ENCODE measurements at places on chromosomes 7 and 10.

DNA sequence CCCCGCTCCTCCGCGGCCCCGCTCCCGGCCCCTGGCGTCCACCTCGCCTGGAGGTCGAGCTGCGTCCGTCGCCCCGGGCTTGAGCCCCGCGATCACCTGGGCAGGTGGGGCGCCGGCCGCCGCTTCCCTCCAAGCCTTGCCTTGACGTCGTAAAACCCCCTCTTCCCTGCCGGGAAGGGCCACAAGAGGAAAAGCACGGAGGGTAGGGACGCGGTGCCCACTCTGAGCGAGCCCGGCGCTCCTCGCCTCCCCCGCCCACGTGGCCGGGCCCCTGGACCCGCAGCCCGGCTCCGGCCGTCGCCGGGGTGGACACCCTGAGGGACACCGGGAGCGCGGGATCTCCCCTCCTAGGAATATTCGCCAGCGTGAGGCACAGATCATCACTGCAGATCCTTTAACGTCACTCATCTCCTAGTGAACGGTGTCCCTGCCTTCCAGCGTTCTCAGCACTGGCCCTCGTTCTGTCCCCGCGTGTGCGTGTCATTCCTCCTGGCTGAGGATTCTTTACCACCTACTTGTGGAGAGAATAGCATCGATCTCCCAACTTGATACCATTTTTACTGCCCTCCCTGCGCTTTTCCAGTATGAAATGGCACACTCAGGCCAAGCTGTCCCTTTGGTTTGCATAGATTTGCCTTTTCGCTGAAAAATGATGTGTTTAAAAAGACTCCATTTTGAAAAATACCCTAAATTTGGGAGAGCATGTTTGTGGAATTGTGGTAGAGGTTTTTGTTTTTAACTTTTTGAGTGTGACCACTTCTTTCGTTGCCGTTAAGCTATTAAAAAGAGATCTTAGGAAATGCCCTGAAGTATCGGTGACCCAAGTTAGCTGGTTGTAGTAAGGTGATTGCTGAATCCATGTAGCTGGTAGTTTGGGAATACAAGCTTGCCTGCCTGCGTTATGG, 649 bp downstream of the ACTR3B start:
- no peak for DNase-seq

DNA sequence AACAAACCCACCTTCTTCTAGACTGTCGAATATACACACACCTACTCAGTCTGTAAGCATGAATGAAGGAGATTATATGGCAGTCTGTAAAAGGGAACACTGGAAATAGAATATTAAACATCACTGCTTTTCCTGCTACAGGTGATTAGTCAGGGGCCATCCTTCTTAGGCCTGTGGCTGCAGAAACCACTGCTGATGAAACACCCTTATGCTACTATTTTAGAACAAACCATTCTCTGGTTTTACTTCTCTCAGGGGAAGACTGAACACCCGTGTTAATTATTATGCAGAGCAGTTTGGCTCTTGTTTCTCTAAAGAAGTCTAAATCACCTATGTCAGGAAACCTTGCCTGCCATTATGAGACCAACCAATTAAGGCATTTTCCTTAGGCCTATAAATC, 351.1 kb upstream of the KLF6 start:
- DNase-seq, result no peak

DNA sequence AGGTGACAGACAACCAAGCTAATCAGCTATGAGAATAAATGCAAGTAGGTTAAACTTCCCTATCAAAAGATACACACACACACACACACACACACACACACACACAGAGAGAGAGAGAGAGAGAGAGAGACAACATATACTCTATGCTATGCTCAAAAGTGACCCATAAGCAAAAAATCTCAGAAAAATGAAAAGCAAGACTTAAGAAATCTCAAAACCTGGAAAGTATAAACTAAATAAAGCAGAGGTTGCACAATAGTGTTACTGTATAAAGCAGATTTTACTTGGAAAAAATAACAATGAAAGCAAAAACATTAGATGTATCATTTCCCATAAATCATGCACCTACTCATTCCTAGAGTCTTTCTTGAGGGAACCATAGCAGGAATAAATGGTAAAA, 221.5 kb downstream of the INHBA start:
- no peak for DNase-seq

DNA sequence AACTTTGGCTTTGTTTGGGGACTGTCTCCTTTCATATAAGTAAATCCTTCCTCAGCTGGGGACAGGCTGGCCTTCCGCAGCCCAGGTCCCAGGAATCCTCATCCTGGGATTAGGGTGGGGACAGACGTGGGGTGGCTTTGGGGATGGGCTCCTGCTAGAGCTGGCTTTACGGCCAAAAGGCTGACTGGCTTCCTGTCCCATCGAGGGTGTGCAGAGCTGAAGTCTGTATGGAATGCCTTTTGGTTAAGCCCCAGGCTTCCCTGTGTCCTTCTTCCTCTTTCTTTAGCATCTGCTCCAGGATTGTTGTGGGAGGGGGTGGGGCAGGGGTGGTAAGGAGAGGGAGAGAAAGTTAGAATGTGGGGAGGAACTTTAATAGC, 59.4 kb upstream of the AQP1 start:
- no peak for DNase-seq

DNA sequence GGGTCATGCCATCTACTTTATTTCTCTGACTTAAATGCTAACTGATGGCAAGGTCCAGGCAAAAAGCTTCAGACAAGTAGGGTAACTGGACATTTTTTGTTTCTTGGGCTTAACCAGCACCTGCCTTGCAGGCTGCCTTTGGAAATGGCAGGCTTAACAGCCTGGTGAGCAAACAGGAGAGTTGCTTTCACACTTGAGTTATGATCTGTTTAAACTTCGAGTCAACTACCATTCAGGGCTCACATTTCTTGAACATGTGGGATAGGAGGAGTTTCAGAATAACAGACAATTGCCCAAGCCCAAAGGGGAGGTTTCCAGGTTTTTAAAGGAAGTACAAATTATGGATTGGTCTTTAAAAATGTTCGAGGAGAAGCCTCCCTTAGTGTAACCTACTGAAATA, 724.6 kb upstream of the SORCS1 start:
- no peak for DNase-seq

DNA sequence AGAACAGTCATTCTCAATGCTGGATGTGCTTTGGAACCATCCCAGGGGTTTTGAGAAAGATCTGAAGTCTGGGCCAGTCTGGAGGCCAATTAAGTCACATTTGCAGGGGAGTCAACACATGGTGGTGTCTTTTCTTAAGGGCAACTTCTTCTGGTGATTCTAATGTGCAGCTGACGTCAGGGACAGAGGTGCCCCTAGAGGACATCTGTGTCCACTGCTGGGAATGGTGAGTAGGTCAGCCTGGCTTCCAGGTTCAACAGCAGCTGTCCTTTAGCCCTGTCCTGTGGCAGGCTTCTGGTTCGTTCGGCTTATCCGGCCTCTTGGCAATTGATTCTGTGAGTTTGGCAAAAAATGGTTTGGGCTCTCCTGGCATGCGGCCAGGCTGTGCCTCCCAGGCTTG, 269.7 kb upstream of the HABP2 start:
- no peak for DNase-seq
